ENCODE measurements at places on chromosomes 5 and 9.

DNA sequence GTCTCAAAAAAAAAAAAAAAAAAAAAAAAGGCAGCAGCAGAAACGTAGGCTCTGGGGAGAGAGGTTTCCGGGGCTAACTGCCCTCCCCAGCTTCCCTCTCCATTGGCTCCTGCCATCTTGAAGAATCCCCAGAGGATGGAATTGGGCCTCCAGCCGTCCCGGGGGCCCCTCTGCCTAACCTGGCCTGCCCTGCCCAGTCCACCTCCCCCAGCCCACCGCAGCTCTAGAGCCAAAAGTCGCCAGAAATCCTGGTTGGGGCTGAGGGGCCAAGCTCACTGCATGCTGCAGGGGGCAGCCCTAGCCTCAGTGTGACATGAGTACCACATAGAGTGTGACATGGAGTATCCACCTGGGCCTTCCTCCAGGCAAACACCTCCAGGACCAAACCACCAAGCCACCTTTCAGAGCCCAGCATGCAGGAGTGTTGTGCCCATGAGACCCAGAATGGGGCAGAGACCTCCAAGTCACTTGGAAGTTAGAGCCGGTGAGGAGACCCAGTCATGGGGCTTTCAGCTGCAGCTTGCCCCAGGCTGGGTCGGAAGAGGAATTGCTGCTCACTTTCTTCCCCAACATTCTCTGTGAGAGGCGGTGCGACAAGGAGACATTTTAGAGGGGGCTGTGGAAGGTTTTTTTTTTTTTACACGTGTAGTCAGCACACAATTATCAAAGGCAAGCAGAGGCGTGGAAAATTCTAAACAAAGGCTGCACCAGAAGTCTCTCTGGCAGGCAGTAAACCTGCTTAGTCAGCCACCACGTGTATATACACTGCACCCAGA lies 17.6 kb downstream of the CD74 start:
- DNase-seq = no peak

- DNase-seq = no peak
These were observed 45.2 kb downstream of the FGD3 start for GRCh38 chr9:92992549-92992948.

GRCh38 chr5:37849641-37850040 lies 9.8 kb upstream of the GDNF start:
- DNase-seq = no peak

GRCh38 chr9:11257992-11258391 lies 645.2 kb upstream of the PTPRD start:
- no peak for DNase-seq

Measured in activated T-helper 1 cell treated with Interleukin-2 at 50 U/mL for 16 hours (primary cell).